Right ventricle myocardium inferior (tissue), 1 donor: ENCODE measurements at places on chromosomes 1 and 21. TPM values are rescaled to one million over a fixed set of nuclear protein-coding genes. Genes with fewer than 3 reads are reported as not detected.

DNA sequence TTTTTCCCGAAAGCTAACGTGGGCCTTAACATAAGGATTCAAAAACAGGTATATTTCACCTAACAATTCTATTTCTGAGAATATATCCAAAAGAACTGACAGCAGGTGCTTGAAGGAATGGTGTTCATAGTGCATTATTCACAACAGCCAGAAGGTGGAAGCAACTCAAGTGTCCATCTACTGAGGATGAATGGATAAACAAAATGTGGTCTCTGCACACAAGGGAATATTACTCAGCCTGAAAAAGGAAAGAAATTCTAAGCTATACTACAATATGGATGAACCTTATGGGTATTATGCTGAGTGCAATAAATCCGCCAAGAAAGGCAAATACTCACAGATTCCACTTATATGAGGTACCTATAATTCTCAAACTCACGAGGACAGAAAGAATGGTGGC is 6.1 kb upstream of the RIPPLY3 start:
- DNase-seq: no peak

DNA sequence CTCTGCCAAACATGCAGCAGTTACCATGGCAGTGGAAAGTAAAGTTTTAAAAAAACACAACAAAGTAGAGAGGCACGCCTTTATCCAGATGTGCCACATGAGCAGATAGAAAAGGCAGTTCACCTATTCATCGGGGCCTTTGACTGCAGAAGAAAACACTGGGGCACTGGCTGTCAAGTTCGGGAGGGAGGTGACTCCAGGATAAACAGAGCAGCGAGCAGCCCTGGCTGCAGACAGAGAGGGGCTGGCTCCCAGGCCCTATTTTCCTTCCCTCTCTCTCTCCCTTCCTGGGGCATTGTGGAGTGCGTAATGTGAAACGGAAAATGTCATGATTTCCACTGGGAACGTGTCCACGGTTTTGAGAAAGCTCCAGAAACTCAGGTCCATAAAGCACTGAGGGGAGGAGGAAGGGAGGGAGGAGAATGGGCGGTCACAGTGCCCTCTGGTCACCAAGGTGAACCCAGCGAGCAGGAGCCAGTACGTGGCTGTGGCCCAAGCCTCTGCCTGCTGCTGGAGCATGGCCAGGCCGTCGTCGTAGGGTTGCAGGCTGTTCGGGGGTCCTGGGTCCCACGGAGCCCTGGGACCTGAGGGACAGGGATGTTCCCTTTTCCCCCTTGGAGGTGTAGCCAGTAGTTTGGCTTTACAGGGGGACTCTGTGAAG is 114.7 kb upstream of the IRF2BP2 start:
- peak; percentile 85 for DNase-seq

Gene ANKRD65
- 3.0 TPM for total RNA-seq

DNA sequence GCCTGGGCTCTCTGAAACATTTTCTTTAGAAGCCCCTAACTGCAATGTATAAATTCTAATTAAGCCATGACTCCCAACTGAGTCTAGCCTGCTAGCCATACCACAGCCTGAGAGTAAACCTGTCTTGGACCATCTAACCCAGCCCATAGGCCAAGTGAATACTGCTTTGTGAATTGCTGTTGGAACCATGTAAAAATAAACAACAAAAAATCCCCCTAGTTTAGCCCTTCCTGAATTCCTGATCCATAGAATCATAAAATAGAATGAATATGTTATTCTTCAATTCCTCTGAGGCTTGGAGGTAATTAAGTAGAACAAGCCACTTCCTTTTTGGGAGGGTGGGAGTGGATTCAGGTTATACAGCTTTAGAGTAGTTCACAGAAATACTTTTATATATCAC is 1496.4 kb downstream of the MRPL39 start:
- DNase-seq: no peak

DNA sequence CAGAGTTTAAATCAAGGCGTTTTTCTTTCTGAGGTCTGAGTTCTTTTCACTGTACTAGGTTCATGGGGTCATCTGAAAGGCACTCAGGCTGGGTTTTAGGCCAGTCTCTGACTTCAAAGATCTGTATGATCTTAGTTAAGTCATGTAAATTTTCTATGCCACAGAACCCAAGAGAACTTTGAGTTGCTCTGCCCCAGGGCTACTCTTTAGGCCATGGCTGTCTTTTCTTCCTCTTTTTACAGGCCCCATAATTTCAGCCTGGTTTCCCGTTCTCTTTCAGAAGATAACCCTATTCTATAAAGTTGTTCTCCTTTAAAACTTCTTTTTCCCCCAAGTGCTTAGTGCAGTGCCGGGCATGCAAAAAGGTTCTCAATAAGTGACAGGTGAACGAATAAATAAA is 26.1 kb downstream of the METTL13 start:
- DNase-seq: no peak

DNA sequence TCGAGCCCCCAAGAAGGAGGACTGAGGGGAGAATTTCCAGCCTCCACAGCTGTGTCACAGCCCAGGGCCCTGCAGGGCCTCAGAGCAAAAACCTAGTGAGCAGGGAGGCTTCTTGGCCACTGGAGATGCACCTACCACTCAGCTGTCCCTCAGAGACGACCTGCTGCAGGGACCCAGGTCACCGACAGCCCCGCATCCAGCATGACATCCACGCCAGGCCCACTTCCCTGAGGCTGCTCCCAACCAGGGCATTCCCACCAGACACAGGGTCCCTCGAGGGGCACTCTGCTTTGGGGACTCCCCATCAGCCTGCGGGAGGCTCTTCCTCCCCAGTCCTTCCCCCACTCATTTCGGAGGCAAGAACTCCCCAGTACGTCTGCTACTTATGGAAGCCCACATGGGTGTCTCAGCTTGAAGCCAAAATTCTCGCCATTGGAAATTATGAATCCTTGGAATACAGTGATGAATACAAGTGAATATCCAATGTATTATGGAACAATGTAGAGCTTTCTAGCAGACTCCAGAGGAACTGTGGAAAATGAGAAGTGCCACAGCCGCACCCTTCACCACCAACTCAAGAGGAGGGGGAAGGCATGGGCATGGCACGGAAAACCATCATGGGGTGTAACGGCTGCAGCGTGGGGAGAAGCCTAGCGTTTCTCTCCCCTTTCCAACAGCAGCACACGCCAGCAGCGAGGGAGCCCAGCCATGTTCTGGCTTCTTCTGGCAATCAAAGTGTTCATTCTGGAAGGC is 6.9 kb downstream of the TFF3 start:
- no peak for DNase-seq

DNA sequence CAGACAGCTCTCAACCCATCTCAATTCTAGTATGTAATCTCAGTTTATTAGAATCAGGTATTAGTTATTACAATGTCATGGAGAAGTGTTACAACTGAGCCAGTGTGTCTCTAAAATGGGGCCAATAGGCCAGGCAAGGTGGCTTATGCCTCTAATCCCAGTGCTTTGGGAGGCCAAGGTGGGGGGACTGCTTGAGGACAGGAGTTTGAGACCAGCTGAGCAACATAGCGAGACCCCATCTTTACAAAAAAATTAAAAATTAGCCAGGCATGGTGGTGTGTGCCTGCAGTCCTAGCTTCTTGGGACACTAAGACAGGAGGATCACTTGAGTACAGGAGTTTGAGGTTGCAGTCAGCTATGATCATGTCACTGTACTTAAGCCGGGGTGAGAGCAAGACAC is 104.9 kb downstream of the BCAR3 start:
- DNase-seq: no peak

Gene LIPI
- not detected for total RNA-seq

DNA sequence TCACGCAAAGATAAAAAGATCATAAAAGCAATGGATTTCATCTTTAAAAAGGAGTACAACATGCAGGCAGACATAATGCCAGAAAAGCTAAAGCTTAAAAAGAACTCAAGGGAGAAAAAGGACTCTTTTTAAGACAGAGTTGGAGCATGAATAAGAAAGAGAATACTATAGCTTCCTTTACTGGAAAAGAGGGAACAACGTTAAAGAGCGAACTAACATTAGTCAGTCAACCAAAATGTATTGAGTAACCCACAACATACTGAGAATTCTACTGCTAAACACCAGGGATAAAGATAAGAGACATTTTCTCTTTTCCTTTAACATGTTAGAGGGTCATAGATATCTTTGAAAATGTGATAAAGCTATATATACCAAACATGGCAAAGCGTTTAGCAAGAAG is 182.0 kb downstream of the DUSP10 start:
- DNase-seq: no peak

DNA sequence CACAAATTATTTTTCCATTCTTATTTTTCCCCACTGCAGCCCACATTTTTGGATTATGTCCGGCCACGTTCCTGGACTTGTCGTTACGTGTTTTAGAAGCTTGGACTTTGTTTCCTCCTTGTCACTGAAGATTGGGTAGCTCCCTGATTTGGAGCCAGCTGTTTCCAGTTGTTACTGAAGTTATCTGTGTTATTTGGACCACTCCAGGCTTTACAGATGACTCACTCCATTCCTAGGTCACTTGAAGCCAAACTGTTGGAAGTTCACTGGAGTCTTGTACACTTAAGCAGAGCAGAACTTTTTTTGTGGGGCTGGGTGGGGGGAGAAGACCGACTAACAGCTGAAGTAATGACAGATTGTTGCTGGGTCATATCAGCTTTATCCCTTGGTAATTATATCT is 12.2 kb upstream of the AXDND1 start:
- no peak for DNase-seq

GRCh38 chr1:216641669-216642460 is 81.4 kb downstream of the ESRRG start:
- DNase-seq: no peak

Gene HSF2BP
- not detected for total RNA-seq

Gene KRTAP13-2
- total RNA-seq: not detected

DNA sequence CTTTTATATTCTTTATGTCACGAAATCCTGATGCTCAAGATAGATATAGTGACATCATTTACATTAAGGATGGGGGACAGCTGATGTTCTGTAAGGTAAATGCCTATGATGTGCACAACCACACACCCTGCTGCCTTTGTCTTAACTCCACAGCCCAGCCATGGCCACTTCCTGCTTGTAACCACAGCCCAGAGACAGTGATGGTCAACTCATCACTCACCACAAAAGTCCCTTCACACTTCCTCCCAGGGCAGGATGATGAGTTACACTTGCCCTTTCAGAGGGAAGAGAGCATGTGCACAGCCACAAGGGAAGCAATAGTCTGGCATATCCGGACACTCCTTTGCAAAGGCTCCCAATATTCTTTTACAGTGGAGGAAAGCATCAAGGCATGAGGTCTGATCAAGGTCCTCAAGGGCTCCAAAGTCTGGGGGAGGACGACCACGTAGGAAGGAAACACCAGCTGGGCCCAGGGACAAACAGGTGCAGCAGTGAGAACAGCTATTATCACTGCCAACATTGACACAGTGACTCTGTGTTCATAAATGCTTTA is 53.8 kb downstream of the PLPP3 start:
- DNase-seq: peak; percentile 74

- DNase-seq: no peak
Measured at GRCh38 chr1:14135070-14135469, 435.1 kb downstream of the PRDM2 start.

Gene PPFIA4
- 22.2 TPM for total RNA-seq

Gene OR10J1
- total RNA-seq: not detected

GRCh38 chr21:43343095-43343991 is 83.6 kb downstream of the SIK1 start:
- no peak for DNase-seq

Gene TIPRL
- total RNA-seq: 28.7 TPM

DNA sequence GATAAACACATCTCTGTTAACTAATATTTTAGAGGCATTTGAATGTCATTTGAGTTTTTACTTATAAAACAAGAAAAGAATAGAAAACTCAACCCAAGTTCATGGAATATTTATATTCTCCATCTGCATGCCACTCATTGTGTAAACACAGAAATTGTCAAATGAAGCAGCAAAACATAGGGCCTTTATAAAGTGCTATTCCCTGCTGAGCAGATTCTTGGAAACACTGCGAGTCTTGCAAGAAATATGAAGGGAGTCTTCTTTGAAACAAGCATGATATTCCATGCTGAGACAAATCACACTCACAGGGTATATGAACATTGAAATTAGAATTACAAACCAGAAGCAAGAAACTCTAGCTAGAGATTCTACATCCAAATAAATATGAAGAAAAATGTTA is 655.8 kb downstream of the BRINP3 start:
- no peak for DNase-seq

- no peak for DNase-seq
Measured at GRCh38 chr1:68205794-68206358, 26.4 kb downstream of the WLS start.

GRCh38 chr1:225533238-225533637 is 105.4 kb upstream of the LBR start:
- DNase-seq: no peak

Gene COL8A2
- 1.0 TPM for total RNA-seq

DNA sequence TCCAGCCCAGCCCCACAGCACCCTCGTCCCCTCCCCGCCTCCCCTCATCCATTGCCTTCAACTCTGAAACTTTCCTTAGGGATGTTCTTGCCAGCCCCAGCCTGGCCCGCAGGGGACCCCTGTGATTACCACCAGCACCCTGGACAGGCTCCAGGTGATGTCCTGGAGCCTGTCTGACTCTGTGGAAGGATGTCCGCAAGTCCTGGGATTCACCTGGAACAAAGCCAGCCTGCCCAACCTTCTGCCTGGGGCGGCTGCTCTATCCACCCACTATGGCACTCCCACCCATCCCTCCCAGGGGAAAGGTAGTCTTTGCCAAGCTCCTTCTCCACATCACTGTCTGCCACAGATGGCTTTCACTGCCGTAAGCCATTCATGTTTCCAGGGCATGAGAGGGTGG is 24.4 kb upstream of the PTPRF start:
- DNase-seq: no peak

GRCh38 chr1:200211157-200211556 is 183.6 kb downstream of the NR5A2 start:
- DNase-seq: no peak

Gene PAPPA2
- total RNA-seq: 0.35 TPM

DNA sequence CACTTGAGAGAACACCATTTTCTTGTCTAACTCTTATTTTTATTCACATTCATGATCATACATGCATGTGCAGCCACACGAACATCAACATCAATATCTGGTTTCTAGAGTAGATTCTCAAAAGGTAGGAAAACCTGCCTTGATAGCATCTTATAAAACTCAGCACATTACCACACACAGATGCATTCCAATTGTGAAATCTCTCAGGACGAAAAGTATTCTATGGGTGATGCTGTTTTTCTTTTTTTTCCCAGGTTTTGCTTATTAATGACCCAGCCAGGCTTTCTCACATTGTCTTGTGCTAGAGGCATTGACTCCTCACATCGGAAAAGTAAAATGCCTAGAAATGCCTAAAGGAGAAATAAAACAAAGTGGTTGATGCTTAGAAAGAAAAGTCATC is 562.8 kb downstream of the KIF26B start:
- no peak for DNase-seq

- DNase-seq: no peak
Measured at GRCh38 chr1:204069887-204070286, 3.0 kb upstream of the SOX13 start.

DNA sequence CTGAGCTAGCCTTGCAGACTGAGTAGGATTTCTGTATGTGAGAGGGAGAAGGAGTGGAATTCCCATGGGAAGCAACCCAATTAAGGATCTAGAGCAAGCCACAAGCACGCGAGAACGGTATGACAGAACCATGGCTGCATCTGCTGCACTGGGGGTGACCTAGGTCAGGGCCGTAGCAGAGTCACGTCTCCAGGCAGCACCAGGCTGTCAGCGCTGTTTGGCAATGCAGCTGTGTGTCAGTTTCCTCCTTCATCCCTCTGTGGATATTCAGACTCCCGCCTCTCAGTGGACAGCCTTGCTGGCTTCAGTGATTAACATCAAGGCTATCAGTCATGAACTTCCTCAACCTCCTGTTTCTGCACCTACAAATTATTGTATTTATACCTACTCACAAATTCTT is 118.1 kb upstream of the PPP2R5A start:
- DNase-seq: peak; percentile 75

Gene FAM163A
- total RNA-seq: 0.65 TPM

Gene SLC22A15
- 10.3 TPM for total RNA-seq
